ENCODE measurements at places on chromosomes 2 and 18. TPM values are rescaled to one million over a fixed set of nuclear protein-coding genes. Genes with fewer than 3 reads are reported as not detected.
A peak's percentile ranks its signal among the peaks of the same experiment; 100 is the strongest.

- no peak for DNase-seq
Observed at GRCh38 chr2:238459081-238459629, 32.4 kb downstream of the ASB1 start.

GRCh38 chr2:8242739-8243138 is 439.1 kb upstream of the ID2 start:
- no peak for DNase-seq

- DNase-seq, result no peak
Observed at GRCh38 chr2:168626647-168627046, 170.6 kb downstream of the CERS6 start.

- no peak for DNase-seq
Observed at GRCh38 chr2:101362777-101363176, 24.5 kb downstream of the CREG2 start.

GRCh38 chr18:71919211-71919610 is 624.9 kb downstream of the CBLN2 start:
- no peak for DNase-seq

Gene GALNT5
- 0.70 TPM for polyA plus RNA-seq

Gene NEU2
- not detected for polyA plus RNA-seq

- no peak for DNase-seq
Observed at GRCh38 chr2:200466425-200467418, 43.1 kb downstream of the KCTD18 start.

- no peak for DNase-seq
Observed at GRCh38 chr2:15259356-15259756, 301.8 kb downstream of the NBAS start.

DNA sequence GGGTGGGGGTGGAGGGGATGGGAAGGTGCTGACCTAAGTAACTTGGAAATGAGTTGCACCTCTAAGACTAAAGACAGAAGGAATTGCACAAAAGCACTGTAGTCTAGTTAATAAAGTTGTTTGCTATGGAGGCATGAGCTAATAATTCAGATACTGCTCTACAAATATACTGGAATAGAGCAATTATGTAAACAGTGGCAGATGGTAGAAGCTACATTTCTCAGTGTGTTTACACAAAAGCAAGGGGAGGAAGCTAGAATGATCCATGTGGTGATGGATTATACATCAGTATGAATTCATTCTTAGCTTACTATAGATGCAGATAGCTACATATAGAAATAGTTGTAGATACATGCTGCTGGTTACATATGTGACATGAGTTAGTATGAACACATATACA is 27.6 kb upstream of the UBE2F start:
- no peak for DNase-seq

- no peak for DNase-seq
Observed at GRCh38 chr2:147449323-147449991, 395.4 kb upstream of the ACVR2A start.

Gene CRYGD
- not detected for polyA plus RNA-seq

Gene DSG1
- polyA plus RNA-seq, result 0.05 TPM

GRCh38 chr2:96106991-96107707 is 9.2 kb downstream of the ADRA2B start:
- DNase-seq, result no peak

Gene GREB1
- polyA plus RNA-seq, result 22.5 TPM

GRCh38 chr2:228318218-228318617 is 136.7 kb upstream of the SPHKAP start:
- peak; percentile 7 for DNase-seq

- DNase-seq, result peak; percentile 59
Observed at GRCh38 chr2:216925636-216926366, 65.9 kb upstream of the TNP1 start.

- no peak for DNase-seq
Observed at GRCh38 chr2:241773511-241774418, 2.9 kb upstream of the GAL3ST2 start.

- DNase-seq, result no peak
Observed at GRCh38 chr2:101688261-101688660, 9.2 kb upstream of the MAP4K4 start.

- no peak for DNase-seq
Observed at GRCh38 chr2:20428717-20429490, 18.0 kb upstream of the RHOB start.

Gene GATA6
- polyA plus RNA-seq, result 7.3 TPM

- no peak for DNase-seq
Observed at GRCh38 chr2:198692907-198693510, 764.7 kb downstream of the SATB2 start.
